Hematopoietic multipotent progenitor cell treated with erythropoietin and hydrocortisone succinate and interleukin-3 and kit ligand, for 15 days (in vitro differentiated cells): ENCODE measurements at places on chromosomes 7 and 10.
A peak's percentile ranks its signal among the peaks of the same experiment; 100 is the strongest.

DNA sequence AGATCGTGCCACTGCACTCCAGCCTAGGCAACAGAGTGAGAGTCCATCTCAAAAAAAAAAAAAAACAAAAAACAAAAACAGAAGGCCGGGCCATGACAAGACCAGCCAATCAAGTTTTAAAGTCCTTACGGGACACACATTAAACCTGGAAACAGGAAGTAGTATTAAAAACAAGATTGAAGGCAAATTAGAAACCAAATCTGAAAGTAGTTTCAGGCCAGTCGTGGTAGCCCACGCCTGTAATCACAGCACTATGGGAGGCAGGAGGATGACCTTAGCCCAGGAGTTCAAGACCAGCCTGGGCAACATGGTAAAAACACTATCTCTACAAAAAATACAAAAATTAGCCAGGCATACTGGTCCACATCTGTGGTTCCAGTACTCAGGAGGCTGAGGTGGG lies 18.1 kb downstream of the PSAP start:
- DNase-seq = no peak

GRCh38 chr7:142454862-142455261 lies 197.0 kb upstream of the PRSS58 start:
- DNase-seq = no peak

- DNase-seq = no peak
Measured at GRCh38 chr10:45526309-45526905, 146.2 kb downstream of the ZFAND4 start.

- no peak for DNase-seq
Measured at GRCh38 chr10:11257440-11258090, 239.9 kb downstream of the CELF2 start.

- DNase-seq = peak; percentile 57
Measured at GRCh38 chr7:75866489-75867389, 12.1 kb upstream of the RHBDD2 start.

- DNase-seq = no peak
Measured at GRCh38 chr7:64180989-64181388, 26.0 kb upstream of the ZNF735 start.
